Osteocyte (in vitro differentiated cells): ENCODE measurements at places on chromosomes 6 and 20. TPM values are rescaled to one million over a fixed set of nuclear protein-coding genes. Genes with fewer than 3 reads are reported as not detected.
A peak's percentile ranks its signal among the peaks of the same experiment; 100 is the strongest.

DNA sequence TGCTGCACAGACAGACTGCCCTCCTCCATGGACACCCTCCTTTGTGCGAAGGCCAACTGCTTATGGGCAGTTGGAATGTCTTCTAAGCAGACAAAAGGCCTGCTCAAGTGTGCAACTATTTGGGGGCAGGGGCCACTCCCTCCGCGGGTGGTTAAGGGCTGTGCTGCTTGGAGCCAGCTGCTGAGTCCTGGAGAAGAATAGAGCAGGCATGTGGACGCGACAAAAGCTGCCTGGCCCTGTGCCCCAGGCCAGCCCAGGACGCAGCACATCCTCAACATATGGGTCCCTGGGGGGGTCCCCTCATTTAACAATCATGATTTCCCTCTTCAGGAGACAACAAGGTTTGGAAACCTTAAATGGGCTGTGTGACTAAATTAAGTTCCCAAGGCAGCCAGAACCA lies 45.5 kb upstream of the ENTPD6 start:
- no peak for DNase-seq
- H3K4me3 ChIP-seq, result no peak overlapping the region
- H3K4me1 ChIP-seq, result no peaks in the 10 kb centered on the region
- no peaks in the 10 kb centered on the region for H3K36me3 ChIP-seq

DNA sequence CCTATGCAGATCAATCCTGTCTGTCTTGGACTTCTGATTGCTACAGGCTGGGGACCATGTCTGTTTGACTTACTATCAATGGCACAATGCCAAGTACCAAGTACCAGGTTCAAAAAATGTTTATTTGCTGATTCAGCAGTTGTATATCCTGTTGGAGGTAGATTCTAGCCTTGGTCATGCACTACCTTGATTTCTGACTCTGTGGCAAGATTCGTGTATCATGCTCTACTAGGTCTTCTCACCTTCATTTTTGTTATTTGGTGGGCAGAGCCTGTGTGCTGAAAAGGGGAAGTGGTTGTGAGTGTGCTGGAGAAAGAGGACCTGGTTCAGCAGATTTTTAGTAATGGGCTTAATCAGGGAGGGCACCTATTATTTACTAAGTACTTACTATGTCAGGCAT lies 192.4 kb upstream of the MYLIP start:
- H3K4me1 ChIP-seq, result no peaks in the 10 kb centered on the region
- no peak overlapping the region for H3K4me3 ChIP-seq
- no peak for DNase-seq
- no peak overlapping the region for H3K27ac ChIP-seq
- H3K27me3 ChIP-seq, result no peaks in the 10 kb centered on the region

DNA sequence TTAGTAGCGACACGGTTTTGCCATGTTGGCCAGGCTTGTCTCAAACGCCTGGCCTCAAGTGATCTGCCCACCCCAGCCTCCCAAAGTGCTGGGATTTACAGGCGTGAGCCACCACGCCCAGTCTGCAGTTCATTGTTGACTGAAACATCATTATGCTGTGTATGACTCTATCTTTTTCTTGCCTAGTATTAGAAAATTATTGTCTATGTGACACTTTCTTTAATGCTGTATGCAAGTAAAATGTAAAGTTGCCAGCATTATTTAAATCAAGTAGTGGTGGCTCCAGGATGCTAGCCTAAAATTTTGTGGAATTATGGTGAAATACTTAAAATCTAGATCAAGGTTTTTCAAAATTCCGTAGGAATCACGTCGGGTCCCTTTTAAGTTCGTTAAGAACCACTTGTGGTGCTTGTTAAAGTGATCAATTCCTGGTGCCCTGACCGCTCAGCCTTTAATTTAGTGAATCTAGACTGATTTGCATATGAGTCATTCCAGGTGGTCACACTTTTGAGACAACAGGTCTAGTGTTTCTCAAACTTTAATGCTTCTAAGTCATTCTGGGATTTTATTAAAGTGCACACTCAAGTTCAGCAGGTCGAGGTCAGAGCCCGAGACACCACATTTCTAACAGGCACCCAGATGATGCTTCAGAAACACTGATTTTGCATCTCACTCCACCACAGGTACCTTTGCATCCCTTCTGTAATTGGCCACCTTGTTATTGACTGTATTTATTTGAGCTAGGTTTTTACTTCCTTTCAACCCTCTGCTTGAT lies 132.6 kb upstream of the MTHFD1L start:
- H3K4me1 ChIP-seq, result peaks cover 5% of the 10 kb centered on the region
- no peaks in the 10 kb centered on the region for H3K36me3 ChIP-seq

- H3K36me3 ChIP-seq, result no peaks in the 10 kb centered on the region
- H3K4me3 ChIP-seq, result no peak within 1 kb of the TSS
- DNase-seq, result no peak
- peaks cover 53% of the 10 kb centered on the region for H3K27me3 ChIP-seq
Measured at GRCh38 chr6:52840763-52841585, at the start of gene GSTA5. Gene GSTA5, minus strand, starts transcription at chr6:52840813.

- no peaks in the 10 kb centered on the region for H3K36me3 ChIP-seq
- H3K27me3 ChIP-seq, result peaks cover 34% of the 10 kb centered on the region
- H3K4me3 ChIP-seq, result no peak overlapping the region
Measured at GRCh38 chr6:116611056-116611455, 5.2 kb upstream of the RSPH4A start.

GRCh38 chr6:142985281-142985680 lies 40.3 kb upstream of the HIVEP2 start:
- no peak for DNase-seq
- H3K27ac ChIP-seq, result no peak overlapping the region
- H3K4me3 ChIP-seq, result no peak overlapping the region
- peaks cover 9% of the 10 kb centered on the region for H3K4me1 ChIP-seq
- H3K36me3 ChIP-seq, result peaks cover 5% of the 10 kb centered on the region
- H3K27me3 ChIP-seq, result peaks cover 20% of the 10 kb centered on the region

GRCh38 chr6:159047891-159048685 lies 3.3 kb upstream of the TAGAP start:
- H3K27me3 ChIP-seq, result peaks cover 43% of the 10 kb centered on the region
- H3K36me3 ChIP-seq, result no peaks in the 10 kb centered on the region
- no peak overlapping the region for H3K27ac ChIP-seq
- no peak overlapping the region for H3K4me3 ChIP-seq
- DNase-seq, result no peak

Gene TMEM170B
- 3.5 and 3.7 TPM in 2 replicates for total RNA-seq

DNA sequence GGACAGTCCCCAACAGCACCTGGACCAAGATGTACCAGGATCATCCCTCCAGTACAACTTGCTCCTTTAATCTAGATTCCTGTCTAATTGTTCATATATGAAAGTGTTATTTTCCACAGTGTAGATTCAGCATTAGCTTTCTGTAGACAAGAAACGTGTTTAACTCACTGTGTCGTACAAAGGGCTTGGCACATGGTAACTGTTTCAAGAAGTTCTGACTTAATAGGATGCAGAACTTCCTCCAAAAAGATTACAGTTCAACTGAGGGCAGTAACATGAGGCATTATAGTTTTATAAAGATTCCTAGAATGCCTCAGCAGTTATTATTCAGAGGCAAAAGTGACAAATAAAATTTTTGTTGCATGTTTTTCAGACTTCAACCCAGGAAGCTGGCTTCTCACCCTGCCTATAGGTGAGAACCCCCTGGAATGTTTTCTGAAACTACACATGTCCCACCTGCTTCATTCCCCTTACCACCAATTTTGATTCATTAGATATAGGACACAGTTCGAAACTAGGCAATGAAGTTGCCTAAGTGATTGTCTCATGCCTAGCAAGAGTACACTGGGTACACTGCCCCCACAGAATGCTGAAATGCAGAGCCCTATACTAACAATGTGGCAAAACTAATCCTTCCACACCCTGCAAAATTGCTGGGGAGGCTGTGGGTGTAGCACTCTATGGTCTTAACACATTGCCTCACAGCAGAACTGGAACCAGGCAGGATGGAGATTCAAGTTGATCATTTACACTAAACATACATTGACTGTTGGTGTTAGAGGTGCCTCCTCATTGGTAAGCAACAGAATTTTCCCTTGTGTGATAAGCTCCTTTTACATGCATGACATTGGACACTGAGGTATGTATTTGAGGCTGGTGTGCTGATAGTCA lies 22.6 kb upstream of the SH3BGRL2 start:
- DNase-seq, result no peak
- H3K4me1 ChIP-seq, result peaks cover 6% of the 10 kb centered on the region
- no peaks in the 10 kb centered on the region for H3K27me3 ChIP-seq
- no peak overlapping the region for H3K4me3 ChIP-seq
- H3K27ac ChIP-seq, result no peak overlapping the region

Gene ADGRF4
- not detected in 2 replicates for total RNA-seq

- H3K36me3 ChIP-seq, result peaks cover 2% of the 10 kb centered on the region
- peak; percentile 98 for DNase-seq
- no peaks in the 10 kb centered on the region for H3K27me3 ChIP-seq
- H3K4me3 ChIP-seq, result no peak overlapping the region
Measured at GRCh38 chr6:43143235-43144128, 27.6 kb upstream of the SRF start.

Gene SEMG1
- not detected in 2 replicates for total RNA-seq
